ENCODE measurements at places on chromosomes 7 and 10.

GRCh38 chr10:3225561-3225960, 53.0 kb upstream of the PITRM1 start:
- DNase-seq = no peak

GRCh38 chr7:31336202-31337001, 4.1 kb downstream of the NEUROD6 start:
- no peak for DNase-seq

DNA sequence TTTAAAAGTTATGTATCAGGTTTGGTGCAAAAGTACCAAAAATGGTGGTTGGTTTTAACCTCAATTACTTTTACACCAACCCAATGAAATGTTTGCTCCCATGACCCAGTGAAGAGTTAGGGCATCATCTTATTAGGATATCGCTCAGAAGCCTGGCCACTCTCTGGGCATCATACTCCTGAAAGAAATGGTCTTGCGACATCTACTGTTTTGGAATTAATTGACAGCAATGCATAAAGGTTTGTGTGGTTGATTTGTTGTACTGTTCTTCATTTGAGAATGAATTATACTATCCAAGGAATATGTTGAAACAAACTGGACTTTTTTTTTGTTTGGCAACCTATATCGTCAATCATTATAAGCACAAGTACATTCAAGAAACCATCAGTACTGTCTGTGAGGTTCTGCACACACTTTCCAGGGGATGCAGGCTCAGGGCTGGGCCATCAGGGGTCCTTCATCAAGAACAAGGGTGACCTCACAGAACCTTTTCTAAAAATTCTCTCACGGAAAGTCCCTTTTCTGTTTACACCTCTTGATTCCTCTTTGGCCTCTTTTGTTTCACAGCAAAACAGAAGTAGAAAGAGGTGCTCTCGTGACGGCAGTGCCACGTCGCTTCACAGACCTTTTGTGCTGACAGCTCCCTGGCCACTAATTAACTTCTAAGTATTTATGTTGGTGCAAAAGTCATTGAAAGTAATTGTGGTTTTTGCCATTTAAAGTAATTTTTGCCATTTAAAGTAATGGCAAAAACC, 117.2 kb upstream of the KLF6 start:
- no peak for DNase-seq

DNA sequence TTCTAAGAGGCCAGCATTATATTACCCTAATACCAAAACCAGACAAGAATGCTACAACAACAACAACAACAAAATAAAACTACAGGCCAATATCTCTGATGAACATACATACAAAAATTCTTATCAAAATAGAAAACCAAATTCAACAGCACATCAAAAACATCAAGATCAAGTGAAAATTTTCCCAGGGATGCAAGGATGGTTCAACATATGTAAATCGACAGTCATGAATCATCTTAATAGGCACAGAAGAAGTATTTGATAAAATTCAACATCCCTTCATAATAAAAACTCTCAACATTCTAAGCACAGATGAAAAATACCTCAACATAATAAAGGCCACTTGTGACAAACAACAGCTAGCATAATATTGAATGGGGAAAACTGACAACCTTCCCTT, 75.3 kb downstream of the JMJD1C start:
- DNase-seq = no peak

GRCh38 chr10:92691591-92692079, 1.9 kb downstream of the HHEX start:
- DNase-seq = no peak

- DNase-seq = no peak
Observed at GRCh38 chr7:64838691-64839090, 44.5 kb downstream of the ZNF138 start.

DNA sequence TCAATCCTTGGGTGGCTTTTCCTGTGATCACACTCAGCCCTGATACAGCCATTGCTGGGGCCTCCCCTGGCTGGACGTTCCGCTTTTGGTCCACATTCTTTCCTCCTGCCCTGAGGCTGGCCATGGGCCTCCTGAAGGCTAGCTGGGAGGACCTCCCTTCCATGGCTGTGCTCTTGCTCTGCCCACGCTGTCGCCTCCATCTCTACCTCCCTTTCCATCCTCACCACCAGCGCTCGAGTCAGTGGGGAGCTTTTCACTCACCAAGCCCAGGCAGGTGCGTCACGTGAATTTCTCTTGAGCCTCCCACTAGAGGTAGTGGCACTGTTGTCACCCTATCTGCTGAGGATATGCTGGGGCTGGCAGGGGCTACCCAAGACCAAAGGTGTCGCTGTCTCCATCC, 85.9 kb downstream of the BMS1 start:
- DNase-seq = no peak

- no peak for DNase-seq
Observed at GRCh38 chr7:69640216-69640615, 41.9 kb downstream of the AUTS2 start.

DNA sequence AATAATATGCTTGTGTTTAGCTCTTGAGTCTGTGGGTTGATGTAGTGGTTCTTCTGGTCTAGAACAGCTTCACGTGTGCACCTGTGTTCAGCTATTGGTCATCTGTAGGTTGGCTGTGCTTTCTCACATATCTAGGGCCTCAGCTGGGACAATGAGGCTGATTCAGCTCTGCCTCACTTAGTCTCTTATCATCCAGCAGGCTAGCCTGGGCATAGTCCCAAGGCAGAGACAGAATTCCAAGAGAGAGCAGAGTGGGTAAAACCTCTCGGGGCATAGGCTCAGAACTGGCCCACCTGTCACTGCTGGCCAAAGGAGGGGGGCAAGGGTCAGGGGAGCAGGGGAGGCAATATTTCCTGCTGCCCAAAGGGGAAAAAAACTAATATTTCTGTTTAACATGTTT, 32.0 kb upstream of the MXI1 start:
- DNase-seq = no peak

GRCh38 chr10:76453997-76454396, 1022.6 kb downstream of the LRMDA start:
- DNase-seq = no peak

DNA sequence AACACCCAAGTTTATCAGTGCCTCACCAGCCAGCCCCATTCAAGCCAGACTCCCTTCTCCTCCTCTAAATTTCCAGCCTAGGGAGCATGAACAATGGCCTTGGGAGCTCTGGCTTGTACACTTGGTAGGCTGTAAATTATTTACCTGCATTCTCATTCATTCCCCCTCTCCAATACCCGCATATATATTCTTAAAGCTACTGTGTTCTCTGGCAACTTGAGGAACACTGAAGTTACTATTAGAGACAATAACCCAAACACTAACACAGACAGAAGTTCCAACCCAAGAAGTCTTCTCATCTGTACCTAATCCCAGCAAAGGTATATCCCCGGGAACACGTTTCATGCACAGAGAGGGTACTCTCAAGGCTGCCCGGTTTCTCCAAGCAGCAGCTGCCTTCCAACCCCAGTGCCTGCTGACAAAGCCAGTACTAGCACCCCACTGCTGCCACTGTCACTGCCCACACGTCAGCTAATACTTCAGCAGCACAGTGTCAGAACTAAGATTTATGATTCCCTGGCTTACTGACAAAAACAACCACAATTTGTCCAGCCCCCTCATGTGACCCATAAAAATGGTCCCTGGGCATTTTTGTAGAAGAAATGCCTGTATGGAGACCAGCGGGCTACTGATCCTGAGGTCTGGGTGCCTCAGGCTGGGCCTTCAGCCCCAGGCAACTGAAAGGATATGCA, 3.1 kb downstream of the WDR91 start:
- DNase-seq = no peak

- no peak for DNase-seq
Observed at GRCh38 chr7:40996233-40996677, 706.6 kb downstream of the INHBA start.

DNA sequence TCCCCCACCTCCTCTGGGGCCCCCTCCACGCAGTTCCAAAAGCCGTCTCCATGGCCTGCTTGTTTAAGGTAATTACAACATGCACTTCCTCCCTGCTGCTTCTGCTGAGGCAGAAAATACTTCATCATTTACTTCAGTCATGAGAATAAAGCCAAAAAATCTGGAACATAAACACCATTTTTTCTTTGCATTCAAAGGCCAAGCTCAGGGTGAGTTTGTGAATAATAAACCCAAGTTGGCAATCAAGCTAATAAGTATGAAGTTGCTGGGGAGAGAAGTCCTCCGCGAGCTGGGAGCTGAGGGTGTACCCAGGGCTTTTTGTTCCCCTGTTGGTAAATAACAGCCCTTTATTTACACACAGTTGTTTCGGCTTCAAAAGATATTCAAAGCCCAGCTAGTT, 70.5 kb downstream of the FAM204A start:
- no peak for DNase-seq

GRCh38 chr10:102918817-102919245, 737 bp downstream of the CNNM2 start:
- peak; percentile 22 for DNase-seq

DNA sequence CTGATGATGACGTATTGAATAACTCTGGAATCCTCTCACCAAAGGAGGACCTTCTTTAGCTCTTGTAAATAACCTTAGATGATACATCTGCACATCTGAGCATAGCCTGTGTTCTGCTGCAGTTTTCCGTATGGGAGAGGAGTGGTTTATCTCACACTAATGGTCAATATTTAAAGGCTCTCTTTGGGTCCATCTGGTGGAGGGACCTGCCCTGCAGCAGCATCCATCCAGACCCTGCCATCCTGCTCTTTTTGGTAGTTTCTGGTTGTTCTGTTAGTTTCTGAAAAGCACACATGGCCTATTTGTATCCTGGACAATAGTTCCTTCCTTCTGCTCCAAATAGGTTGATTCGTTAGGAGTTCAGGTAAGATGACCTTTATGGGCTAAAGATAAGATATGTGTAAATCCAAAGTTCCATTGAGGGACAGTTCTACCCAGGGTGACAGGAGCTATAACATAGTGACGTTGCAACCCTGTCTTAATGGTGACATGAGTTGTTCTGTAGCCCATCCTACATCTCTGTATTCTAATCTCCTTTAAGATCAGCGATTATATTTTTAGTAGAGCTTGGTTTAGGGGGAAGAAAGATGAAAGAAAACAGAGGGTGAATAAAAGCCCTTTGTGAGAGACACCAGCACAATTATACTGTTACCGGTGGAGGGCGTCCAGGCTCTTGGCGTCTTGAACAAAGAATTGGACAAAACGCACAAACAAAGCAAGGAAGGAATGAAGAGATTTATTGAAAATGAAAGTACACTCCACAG, 60.0 kb upstream of the KLF14 start:
- DNase-seq = peak; percentile 40

DNA sequence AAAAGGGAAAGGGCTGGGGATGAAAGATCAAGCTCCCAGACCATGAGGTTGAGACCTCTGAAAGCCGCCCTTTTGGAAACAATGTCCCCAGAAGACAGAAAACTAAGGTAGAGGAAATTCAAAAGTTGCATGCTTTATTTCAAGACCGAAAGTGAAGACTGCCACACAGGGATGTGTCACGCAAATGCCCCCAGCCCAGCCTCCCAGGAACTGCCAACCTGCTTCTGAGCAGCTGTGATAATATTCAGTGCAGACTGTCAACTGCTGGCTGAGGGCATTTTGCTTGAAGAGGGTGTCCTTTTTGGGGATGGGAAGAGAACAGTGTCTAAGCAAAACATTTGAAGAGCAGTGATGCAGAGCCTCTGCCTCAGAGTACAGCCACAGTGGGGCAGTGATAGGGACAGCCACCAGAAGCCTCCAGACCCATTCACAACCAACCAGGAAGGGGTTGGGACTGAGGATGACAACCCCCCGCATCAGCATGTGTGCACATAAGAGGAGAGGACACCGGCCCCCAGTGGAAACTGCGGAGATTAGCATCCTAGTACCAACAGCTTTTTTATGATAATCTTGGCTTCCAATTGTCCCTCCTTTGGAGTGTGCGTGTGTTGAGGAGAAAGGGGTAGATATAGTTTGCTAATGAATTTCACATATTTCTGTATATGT, 34.7 kb upstream of the NFE2L3 start:
- DNase-seq = peak; percentile 25

- no peak for DNase-seq
Observed at GRCh38 chr10:63219749-63220148, 86.6 kb downstream of the NRBF2 start.

DNA sequence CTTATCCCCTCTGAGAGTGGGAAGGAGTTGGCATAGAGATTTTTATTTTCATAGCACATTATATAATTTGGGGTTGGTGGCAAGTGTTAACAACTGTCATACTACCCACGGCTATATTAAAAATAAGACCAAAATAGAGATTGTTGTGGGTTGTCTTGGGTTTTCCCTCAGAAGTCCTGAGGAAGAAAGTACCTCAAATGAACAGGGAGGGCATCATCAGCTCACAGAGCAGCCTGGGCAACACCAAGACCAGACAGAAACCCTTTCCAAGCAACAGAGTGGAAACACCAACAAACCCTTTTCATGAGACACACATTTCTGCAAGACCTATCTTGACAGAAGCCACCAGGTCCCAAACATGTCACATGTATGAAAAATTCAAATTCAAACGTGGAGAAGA, 121.2 kb downstream of the GLI3 start:
- no peak for DNase-seq

DNA sequence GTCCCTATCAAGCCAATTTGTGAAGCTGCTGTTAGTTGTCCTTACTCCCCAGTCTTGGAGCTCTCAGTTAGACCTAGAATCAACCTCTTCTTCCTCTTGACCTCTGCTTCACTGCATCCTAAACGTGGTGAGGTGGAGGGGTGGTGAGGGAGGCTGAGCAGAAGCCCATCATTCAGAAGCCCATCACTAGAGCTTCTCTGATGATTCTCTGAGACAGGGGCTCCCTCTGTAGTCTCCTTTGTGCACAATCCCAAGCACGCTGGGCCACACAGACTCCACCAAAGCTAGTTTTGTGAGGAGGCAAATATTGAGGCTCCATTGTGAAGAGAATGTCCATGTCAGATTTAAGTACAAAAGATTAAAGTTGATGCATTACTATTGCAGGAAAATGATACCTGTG, 163.8 kb upstream of the PRSS1 start:
- no peak for DNase-seq

GRCh38 chr10:62244785-62245467, 23.7 kb downstream of the RTKN2 start:
- DNase-seq = peak; percentile 91

GRCh38 chr10:106929291-106929895, 235.1 kb downstream of the SORCS1 start:
- DNase-seq = no peak

DNA sequence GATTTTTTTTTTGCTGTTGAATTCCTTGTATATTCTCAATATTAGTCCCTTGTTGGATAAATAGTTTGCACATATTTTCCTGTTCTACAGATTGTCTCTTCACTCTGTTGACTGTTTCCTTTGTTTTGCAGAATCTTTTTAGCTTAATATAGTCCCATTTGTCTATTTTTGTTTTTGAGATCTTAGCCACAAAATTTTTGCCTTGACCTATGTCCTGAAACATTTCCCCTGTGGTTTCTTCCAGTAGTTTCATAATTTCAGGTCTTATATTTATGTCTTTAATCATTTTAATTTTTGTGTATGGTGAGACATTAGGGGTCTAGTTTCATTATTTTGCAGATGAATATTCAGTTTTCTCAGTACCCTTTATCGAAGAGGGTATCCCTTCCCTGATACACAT, 92.7 kb downstream of the LANCL2 start:
- DNase-seq = no peak

GRCh38 chr10:78339251-78339650, 305.6 kb downstream of the RPS24 start:
- DNase-seq = no peak
